ENCODE measurements at places on chromosomes 12 and 14.

DNA sequence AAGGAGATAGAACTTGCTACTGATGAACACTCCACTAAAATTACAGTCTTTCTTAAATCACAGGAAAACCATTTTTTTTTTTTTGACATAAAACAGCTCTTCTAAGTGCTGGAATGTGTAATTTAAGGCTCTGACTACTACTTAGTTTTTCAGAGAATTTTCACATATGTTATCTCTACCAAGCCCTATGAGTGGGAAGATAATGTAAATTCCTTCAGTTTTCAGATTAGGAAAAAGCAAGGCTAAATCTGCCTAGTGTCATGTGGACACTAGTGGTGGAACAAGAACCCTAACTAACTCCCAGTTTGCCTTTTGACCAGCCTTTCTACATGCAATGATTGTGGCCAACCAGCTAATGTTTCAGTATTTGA is 37.3 kb upstream of the CSRP2 start:
- DNase-seq: no peak

DNA sequence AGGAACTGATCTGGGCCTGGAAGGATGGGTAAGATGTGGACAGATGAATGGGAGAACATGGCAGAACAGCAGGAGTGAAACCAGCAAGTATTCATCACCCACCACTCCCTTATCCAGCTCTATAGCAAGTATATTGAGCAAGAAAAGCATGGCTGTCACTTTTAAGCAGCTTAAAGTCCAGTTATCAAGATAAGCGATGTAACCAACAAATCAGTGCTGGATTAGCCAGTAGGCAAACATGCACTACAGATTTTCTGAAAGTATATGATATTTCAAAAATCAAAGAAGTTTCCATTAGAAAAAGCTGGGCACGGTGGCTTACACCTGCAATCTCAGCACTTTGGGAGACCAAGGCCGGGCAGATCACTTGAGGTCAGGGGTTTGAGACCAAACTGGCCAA is 53.9 kb upstream of the ATP2A2 start:
- DNase-seq: no peak

- DNase-seq: no peak
Observed at GRCh38 chr14:104344818-104345620, 206.6 kb downstream of the KIF26A start.

GRCh38 chr14:32938719-32939253 is at the start of gene NPAS3:
NPAS3 (plus strand) TSS chr14:32938879.
- no peak for DNase-seq

DNA sequence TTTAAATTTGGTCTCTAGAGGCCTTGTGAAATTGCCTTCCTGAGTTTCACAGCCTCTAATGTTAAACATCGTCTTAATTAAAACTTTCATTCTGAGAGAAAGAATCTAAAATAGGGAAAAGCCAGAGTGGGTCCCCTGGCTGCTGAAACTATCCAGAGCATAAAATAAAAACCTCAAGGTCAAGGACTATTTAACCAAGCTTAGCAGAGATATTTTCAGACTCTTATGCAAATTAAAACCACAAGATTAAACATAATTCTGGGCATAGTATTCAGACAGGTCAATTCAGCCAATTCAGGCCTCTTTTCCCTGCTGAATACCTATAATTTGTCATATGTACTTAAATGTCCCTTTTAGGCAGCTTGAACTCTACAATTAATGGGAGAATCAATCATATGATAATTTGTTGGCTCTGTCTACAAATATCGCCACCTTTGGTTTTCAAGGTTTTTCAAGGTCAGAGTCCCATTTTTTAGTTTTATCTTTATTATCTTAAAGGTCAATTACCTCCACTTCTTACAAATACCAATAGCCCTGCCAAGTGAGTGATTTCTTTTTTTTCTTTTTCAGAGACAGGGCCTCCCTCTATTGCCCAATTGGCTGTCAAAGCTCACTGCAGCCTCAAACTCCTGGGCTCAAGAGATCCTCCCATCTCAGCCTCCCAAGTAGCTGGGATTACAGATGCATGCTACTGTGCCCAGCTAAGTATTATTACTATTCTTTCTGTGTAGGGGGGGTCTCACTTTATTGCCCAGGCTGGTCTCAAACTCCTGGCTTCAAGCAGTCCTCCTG is 257.1 kb downstream of the PHLDA1 start:
- no peak for DNase-seq

GRCh38 chr12:73158341-73158740 is 886.2 kb downstream of the TRHDE start:
- no peak for DNase-seq

DNA sequence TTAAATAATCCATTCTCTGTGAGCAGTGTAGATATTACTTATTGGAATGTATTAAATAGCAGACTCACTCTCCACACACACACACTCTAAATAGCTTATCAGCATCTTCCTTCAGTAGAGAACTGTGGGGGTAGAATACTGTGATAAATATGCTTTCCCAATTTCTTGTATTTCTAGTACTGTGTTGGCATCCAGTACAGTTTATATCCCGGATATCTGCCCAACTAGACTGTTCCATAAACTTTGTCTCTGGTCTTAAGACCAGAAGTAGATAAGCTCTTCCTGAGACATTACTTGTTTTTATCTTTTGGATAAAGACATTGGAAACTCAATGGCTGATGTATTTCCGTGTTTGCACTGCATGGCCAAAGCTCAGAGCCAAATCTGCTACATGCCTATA is 136.2 kb upstream of the PDZRN4 start:
- no peak for DNase-seq

- DNase-seq: no peak
Observed at GRCh38 chr12:3723916-3724805, 28.7 kb downstream of the CRACR2A start.

- DNase-seq: no peak
Observed at GRCh38 chr14:104116288-104116755, 22.1 kb upstream of the KIF26A start.

- no peak for DNase-seq
Observed at GRCh38 chr14:41521891-41522290, 84.8 kb upstream of the LRFN5 start.

- DNase-seq: no peak
Observed at GRCh38 chr12:42325326-42325652, 605 bp downstream of the ZCRB1 start.

DNA sequence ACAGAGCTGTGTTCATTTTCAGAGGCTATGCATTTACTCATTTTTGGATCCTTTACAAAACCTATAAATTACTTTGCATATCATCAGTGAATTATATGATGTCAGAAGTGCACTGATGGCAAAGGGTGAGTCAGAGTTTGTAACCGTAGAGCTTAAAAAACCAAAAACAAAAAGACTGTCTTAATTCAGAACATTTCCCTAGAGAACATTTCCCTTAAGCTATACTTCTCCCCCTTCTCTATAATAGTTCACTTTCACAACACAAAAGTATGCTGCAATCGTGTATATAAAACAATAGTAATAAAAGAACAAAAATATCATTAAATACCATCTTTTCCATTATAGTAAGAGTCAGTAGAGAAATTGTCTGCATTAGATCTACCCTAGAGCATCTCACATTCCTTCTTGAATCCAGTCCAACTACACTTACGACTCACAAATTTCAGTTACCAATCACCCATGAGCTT is 934.9 kb downstream of the LRFN5 start:
- peak; percentile 55 for DNase-seq

GRCh38 chr12:122363782-122364181 is 58.7 kb downstream of the CLIP1 start:
- no peak for DNase-seq

- peak; percentile 42 for DNase-seq
Observed at GRCh38 chr12:19430988-19431387, 8.3 kb upstream of the AEBP2 start.

GRCh38 chr14:95143808-95144620 is 13.3 kb downstream of the DICER1 start:
- DNase-seq: peak; percentile 39

GRCh38 chr14:92490239-92490959 is 23.2 kb upstream of the RIN3 start:
- DNase-seq: no peak

GRCh38 chr14:61470961-61471293 is 149.5 kb downstream of the PRKCH start:
- no peak for DNase-seq

- no peak for DNase-seq
Observed at GRCh38 chr14:55336691-55337090, 65.5 kb downstream of the FBXO34 start.

DNA sequence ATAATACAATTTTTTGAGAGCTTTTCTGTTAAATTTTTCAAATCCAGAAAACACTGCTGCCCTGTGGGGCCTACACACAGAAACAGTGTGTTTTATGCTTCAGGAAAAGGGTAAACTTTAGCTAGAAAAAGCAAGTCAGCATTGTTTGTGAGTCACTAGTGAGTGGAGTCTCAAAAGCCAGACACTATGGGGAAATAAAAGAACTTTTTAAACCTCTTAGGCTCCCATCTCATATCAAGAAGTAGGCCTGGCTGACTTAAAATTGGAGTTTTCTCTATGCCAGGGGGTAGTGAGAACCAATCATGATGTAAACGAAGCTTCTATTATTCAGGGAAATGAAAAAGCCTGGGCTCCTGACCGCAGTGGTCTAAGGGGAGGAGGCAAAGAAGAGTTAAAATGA is 12.6 kb downstream of the GPR65 start:
- no peak for DNase-seq

DNA sequence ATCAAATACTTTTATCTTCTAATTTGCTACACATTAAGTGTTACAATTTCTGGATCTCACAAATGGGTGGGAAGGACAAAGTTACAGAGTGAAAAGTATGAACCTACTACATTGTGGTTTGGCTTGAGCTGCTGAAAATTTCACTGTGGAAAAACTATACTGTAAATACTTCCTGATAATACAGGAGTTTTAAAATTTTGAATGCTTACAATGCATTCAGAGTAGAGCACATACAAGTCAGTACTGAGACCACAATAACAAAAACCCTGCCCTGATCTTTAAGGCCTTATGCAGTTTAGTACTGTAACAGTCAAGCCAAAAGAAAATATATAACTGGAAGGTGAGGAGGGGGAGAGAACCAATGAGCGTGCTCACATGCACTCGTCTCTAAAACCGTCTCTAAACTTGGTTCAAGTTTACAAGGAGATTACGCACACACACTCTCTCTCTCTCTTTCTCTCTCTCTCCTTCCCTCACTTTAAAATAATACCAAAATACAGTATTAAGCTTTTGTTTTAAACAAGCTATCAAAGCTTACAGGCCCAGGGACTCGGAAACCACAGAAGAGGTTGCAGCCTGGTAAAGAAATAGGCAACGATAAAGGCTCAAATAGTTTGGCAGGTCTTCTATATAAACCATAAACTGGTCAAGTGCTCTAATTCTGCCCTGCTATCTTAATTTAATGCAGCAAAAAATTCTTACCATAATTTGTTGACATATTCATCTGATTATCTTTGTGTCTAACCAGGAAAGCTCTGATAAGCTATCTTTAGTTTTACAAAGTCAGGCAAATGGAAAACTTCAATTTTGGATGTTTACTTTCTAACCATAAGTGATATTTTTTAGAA is 58.0 kb downstream of the ATF7 start:
- DNase-seq: no peak

DNA sequence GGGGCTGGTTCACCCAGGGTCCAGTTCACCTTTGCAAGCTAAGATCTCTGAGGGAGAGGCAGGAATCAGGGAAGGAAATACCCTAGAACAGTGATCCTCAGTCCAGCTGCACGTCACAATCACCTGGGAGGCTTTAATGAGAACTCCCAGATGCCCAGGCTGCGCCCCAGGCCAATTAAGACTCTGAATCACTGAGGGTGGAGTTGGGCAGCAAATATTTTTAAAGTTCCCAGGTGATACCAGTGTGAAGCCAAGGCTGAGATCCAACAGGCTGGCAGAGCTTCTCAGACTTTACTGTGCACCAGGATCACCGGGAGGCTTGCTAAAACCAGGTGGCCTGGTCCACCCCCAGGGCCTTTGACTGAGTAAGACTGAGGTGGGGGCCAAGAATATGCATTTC is 23.8 kb downstream of the MYL2 start:
- no peak for DNase-seq

DNA sequence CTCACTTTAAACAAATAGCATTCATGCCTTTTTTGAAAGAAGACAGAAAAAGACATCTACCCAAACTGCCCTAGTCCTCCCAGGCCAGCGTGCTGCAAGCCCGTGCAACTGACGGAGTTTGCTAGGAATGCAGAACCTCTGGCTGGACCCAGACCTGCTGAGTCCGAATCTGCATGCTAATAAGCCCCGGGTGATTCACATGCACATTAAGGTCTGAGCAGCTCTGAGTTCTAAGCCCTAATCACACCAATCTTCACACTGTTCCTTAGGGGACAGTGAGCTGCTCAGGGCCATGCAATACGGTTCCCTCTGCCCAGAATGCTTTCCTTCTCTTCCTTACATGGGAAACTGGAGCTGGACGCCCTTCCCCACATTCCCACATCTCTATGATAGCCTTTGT is 25.2 kb downstream of the HAL start:
- DNase-seq: no peak

DNA sequence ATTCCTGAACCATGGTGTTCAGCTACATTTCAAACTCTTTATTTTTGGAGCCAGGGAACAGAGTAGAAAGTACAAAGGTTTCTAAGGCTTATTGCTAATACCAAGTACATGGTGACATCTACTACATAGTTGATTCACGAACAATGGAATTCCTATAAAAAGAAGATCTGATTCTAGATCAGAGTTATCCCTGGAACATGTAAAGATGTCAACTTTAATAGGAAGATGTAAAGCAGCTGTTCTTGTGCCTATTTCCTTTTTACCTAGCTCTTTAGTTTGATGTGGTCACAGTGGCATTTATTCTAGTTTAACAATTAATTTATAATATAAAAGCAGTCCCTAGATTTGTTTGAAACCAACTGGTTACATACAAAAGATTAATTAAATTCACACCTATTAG is 99.5 kb downstream of the NUBPL start:
- DNase-seq: no peak

- no peak for DNase-seq
Observed at GRCh38 chr12:106764220-106764619, 10.3 kb upstream of the RIC8B start.

- DNase-seq: peak; percentile 81
Observed at GRCh38 chr12:12327802-12328201, 22.2 kb downstream of the MANSC1 start.

- DNase-seq: no peak
Observed at GRCh38 chr12:108455706-108456105, 59.4 kb upstream of the FICD start.

GRCh38 chr14:105248368-105249181 is at the start of gene BTBD6:
BTBD6 (plus strand) TSS chr14:105248533; CDS start chr14:105248712, 179 bp downstream.
- peak; percentile 83 for DNase-seq

DNA sequence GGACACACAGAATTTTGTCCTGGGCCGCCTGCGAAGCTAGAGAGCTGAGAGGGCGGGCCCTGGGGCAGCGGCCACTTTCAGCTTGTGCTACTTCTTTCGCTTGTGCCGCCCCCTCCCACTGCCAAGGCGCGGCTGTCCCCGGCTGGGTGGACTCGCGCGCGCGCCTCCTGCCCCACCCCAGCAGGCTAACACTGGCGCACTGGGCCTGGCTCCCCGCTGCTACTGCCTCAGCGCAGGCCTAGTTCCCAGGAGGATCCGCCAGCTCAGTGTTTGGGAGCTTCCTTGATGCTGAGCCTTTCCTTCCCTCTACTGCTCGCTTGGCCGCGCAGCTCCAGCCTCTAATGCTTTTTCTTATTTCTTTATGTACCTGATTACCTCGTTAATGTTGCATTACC is 27.4 kb upstream of the METAP2 start:
- DNase-seq: peak; percentile 16

GRCh38 chr14:48331421-48331820 is 656.0 kb upstream of the MDGA2 start:
- no peak for DNase-seq
